ENCODE measurements at places on chromosomes 11 and 22.

- DNase-seq: no peak
Measured at GRCh38 chr11:121932646-121933185, 183.3 kb downstream of the BLID start.

DNA sequence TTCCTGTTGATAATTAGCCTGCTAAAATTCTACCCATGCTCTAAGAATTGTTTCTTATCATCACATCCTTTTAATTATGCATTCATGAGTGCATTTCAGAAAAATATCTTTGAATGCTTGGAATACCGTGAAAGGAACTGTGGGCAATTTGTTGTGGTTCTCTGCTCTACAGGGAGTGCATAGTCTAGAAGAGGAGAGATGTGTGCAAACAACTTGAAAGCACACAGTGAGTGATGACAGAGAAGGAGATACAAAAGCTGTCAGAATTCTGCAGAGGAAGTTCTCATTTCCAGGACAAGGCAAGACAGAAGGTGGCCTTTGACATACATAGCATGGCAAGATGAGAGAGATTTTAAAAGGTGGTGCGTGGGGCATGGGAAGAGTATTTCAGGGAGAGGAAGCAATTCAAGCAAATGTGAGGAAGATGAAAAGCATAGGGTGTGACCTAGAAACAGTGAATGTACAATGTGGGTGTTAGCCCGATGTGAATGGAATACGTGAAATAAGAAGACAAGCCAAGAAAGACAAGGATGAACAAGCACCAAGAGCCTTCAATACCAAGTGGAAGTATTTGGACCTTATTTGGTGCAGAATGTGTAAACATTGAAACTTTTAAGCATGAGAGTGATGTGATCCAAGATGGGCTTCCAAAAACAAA is 5.0 kb downstream of the MMP8 start:
- no peak for DNase-seq

GRCh38 chr11:75697906-75698581 is 19.6 kb upstream of the MOGAT2 start:
- DNase-seq: no peak

DNA sequence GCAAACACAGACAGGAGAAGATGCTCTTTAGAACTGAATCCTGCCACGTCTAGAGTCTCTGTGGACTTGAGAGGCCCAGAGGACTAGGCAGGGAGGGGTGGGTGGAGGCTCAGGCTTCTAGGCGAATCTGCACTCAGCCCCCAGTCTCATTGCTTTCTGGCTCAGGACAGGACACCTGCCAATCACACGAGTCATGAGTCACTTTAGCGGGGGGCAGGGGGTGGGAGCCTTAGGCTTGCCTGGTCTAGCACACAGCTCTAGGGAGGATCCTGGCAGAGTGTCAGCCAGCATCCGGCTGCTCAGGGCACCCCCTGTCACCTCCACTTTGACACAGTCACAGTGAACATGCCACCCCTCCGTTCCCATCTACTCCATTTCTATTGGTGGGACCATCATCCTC is 167.7 kb downstream of the CEP164 start:
- no peak for DNase-seq

DNA sequence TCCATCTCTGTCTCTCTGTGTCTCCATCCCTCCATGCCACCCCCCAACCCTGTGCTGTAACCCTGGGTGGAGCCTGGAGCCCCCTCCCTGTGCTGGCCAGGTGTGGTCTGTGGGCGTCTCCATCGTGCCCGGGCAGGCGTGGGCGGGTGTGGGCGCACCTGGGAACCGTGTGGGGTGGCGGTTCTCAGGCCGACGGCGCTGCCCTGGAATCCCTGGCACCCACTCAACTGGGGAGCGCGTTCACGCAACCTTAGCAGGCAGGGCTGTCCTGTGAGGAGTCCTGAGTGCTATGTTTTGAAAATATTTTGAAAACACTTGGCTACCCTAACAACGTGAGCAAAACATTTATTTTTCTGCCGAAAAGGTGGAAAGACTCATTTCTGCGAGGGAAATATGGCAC is 4.7 kb downstream of the TNNT3 start:
- DNase-seq: no peak

GRCh38 chr22:24482575-24482974 is 12.6 kb upstream of the UPB1 start:
- peak; percentile 69 for DNase-seq

DNA sequence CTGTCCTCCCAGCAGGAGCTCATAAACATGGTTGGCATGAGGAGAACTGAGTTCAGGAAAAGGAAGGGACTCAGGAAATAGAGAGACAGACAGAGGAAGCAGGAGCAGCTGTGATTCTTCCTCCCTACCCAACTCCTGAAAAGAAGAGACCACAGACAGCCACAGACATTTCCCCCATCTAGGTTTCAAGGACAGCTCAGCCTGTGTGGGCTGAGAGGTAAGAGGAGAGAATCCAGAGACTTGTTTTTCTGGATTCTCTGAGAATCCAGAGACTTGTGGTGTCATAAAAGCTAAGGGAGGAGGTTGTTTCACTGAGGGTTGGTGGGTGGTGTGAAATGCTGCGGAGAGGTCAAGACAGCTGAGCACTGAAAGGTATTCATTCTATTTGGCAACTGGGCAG is 19.0 kb upstream of the STK33 start:
- DNase-seq: no peak

DNA sequence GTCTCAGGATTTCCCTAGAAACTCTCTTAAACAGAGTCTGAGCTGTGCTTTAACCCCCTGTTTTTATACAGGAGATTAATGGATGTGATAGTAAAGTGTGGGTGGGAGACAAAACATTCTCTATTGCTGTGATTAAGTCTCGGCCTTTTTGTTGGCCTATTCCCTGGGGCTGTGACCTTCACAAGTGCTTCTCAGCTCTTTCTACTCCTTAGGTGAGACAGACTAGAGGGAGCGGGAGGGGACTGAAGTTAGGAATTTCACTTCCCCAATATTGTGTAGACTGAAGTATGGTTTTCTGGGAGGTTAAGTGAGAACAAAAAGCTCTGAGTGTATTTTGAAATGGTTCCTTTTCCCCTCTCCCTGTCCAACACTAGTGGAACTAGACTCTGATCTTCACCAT is 29.8 kb upstream of the OR8B8 start:
- DNase-seq: no peak

GRCh38 chr22:39144101-39144767 is 8.2 kb downstream of the CBX7 start:
- DNase-seq: peak; percentile 34

- DNase-seq: peak; percentile 75
Measured at GRCh38 chr11:122628810-122629555, 26.5 kb upstream of the UBASH3B start.

DNA sequence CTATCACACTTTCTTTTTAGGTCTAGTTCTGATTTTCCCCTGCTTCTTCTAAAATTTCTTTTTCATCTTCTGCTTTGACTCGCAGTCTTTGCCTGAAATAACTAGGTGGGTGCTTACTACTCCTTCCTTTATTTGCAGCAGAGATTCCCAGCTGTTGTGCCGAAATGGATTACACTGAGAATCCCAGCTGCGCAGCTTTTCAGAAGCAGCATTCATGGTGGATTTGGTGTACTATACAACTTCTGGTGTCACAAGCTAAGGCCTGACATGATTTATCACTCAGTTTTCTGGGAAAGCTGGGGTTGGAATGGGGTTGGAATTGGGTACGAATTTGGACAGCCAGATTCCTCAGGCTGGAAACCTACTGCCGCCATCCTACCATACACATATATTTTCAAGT is 6.0 kb upstream of the XKR3 start:
- DNase-seq: no peak
